ENCODE measurements at places on chromosomes 11 and 22.

GRCh38 chr11:67300756-67301312 lies 2.5 kb upstream of the SSH3 start:
- DNase-seq, result no peak

DNA sequence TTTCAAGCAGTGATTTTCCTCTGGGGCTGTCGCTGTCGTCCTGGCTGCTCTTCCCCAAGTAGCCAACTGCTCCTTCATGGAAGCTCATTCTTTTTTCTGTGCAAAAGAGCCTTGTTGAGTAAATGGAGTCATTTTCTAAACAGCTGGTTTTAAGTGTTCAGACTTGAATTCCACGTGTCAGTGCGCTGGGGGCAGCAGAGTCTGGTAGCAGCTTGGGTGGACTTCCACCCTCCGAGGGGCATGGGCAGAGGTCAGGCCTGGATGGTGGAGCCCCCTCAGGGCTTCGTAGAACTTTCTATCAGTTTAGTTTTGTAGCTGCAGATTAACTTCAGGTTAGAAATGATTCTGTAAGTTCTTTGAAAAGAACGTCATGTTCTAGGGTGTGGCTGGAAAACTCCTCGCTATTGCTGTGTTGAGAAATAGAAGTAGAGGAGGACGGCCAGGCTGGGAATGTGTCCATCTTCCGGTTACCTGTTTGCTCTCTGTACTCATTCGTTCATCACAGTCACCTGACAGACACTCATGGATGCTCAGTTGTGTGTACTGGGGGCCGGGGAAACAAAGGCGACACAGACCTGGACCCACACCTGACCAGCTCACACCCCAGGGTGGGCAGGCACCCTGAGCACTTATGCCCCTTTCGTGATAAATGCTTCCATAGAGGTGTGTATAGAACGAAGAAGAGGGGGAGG lies 270.7 kb downstream of the TBC1D22A start:
- no peak for DNase-seq

DNA sequence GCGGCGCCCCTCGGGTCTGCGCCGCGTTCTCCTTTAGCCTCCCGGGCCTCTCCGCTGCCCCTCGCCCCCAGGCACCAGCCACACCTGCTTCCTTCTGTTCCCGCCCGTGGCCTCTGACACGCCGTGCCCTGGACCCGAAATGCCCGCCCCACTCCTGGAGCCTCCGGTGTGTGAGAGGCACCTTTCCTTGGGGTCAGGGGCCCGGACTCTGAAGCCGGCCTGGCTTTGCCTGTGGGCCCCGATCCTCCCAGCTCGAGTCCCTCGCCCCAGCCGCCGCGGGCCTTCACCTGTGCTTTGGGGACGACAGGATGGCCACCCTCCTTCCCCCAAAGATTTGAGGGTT lies 661 bp upstream of the CDPF1 start:
- DNase-seq, result no peak

DNA sequence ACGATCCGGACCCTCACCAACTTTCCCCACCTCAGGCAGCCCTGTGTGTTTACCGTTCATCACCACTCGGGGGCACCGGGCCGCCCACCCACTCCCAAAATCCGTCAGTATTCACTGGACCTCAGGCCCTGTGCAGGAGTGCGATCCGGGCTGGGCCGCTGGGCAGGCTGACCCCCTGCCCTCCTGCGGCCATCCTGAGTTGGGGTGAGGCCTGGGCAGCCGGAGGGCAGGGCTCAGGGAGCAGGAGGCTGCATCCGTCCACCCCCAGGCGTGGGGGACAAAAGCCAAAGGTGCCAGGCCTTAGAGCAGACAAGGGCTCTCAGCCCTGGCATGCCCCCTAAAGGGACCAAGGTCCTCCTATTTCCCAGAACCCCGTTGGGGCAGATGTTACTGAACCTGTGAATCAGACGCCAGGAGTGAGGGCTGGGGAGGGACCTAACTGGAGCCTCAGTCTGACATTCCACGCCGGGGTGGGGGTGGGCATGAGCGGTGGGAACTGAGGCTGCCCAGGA lies 16.8 kb upstream of the TMEM191C start:
- no peak for DNase-seq

DNA sequence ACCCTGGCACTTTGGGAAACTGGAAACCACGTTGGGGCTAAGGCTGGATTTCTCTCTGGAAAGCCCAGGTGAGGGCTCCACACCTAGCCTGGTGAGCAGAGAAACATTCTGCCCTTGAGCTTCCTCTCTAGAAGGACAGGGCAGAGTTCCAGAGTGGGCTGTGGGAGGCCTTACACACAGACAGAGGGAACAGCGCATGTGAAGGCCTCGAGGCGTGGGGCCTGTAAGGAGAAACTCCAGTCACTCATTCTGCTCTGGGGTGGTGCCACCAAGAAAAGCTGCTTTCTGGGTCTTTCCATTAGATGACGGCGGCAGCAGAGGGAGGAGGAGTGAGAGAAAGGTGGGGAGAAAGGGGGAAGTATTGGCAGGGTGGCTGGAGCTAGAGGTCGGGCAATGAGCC lies 183.1 kb downstream of the CHST1 start:
- no peak for DNase-seq

- no peak for DNase-seq
Observed at GRCh38 chr11:44680982-44681597, 45.7 kb upstream of the TSPAN18 start.

DNA sequence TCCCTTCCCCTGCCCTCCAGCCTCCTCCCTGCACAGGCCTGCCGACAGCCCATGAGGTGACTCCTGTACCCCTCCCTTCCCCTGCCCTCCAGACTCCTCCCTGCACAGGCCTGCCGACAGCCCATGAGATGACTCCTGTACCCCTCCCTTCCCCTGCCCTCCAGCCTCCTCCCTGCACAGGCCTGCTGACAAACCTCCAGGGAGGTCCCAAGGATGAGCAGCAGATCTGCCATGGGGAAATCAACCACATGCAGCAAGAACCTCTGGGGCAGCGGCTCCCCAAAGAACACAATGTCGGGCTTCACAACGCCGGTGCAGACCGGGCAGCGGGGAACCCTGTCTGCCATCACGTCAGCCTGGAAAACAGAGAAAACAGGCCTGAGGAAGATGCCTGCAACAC lies 12.3 kb downstream of the SIRT3 start:
- DNase-seq, result no peak

- DNase-seq, result no peak
Observed at GRCh38 chr11:134532921-134533421, 120.9 kb upstream of the B3GAT1 start.

DNA sequence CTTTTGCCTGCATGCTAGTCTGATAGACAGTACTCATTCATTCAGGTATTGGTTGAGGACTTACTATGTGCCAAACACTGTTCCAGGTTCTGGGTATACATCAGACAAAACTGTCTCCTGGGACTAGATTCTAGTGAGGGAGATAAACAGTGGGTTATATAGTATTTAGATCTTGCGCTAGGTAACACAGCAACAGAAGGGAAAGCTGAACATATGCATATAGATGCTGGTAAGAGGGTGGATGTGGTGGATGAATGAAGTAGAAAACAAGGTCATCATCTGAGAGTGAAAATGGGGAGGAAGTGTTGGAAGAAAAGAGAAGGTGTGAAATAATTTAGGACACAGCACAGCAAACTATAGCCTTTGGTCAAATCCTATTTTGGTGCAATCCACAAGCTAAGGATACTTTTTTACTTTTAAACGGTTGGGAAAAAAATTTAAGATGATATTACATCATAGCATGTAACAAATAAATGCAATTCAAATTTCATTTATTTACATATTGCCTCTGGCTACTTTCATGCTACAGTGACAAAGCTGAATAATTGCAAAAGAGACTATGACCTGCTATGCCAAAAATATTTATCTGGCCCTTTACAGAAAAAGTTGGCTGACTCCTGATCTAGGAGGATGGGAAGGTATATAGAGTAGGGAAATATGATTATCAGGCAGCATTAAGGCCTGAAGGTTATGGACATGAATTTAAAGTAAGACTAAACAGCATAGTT lies 7.1 kb upstream of the TMEM9B start:
- DNase-seq, result no peak

DNA sequence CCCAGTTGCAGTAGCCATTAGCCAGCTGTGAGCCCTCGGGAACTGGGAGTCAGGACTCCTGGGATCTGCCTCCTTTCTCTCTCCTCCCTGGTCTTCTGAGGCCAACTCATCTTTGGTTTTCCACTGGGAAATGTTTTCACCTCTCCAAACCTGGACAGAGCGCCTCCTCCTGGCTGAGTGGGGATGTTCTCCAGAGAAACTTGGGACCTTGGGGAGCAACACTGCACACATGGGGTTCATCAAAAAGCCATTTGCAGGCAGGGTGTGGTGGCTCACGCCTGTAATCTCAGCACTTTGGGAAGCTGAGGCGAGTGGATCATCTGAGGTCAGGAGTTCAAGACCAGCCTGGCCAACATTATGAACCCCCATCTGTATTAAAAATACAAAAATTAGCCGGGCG lies 145.4 kb downstream of the NECTIN1 start:
- DNase-seq, result no peak

DNA sequence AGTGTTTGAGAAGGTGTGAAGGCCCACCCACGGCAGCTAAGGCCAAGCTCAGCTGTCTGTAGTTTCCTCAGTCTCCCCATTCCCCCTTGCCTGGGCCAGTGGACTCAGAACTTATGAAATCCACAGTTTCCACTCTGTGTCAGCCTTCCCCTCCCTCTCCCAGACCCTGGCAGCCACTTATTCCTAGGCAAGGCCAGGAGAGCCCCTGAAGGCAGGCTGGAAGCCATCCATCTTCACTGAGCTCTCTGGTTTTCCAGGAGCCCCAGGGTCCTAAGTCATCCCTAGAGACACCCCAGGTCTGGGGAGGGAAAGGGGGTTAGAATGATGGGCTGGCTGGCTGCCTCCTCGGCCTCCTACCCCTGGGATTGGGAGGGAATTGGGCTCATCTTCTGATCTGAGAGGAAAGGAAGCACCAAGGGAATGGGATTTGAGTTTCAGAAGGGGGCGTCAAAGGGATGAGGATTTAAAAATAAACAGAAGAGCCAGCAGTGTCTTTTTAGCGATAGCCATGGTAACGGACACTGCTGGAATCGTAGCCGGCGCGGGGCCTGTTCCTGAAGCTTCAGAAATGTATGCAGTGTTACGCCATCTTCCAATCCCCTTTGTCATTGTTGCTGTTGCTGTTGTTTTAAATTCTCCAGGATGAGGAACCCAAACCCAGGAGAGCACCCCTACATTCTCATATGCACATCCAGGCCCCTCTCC lies 561.1 kb upstream of the CADM1 start:
- DNase-seq, result no peak

- DNase-seq, result no peak
Observed at GRCh38 chr11:34936945-34937629, 20.7 kb downstream of the PDHX start.

DNA sequence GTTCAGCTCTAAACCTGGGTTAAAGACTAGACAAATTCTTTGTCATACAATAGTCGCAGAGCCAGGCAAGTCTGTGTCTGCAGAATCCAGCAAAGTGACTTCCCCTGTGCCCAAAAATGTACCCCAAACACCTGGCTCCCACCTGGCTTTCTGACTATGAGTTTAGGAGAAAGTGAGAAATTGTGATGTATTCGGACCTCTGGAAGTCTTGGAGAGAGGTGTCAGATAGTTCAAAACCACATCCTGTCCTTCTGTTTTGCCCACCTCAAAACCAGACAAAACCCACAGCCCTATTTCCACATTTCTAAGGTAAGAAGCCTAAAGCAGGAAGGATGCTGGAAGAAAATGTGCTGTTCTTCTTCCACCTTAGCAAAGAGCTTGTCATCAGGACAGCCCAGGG lies 63.8 kb upstream of the CLMP start:
- DNase-seq, result no peak

DNA sequence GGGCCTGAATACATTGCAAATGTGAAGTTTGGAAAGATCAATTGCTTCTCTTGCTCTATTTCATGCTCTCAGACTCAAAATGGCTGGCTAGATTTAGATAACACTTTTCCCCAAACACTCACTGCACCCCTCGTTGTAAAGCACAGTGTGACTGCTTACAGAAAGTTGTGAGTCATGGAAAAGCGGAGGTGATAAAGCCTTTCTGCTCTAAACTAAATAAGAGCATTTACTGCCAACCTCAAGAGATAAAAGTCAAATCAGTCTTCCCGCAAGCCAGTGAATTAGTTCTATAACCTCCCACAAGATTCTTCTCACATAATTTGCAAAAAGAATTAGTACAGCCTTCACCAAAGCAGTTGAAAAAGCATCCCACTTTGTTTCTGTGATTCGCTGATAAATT lies 168.7 kb downstream of the WT1 start:
- no peak for DNase-seq

DNA sequence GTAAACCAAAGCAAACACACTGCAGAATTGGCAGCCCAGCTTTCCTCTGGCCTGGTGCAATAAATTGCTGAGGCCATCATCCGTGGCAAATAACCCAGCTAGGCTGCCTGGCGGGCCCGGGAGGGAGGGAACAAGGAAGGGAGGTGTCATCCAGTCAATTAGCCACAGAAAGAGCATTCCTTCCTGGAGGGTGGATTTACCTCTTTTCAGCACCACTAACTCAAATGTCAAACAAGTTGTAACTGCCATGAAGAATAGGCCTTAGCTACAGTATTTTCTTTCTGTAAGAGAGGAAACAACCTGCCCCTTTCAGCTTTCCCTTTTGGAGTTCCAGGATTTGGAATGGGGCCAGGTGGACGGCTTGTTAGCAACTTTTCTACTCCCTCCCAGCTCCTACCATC lies 163.8 kb upstream of the BDNF start:
- peak; percentile 50 for DNase-seq

DNA sequence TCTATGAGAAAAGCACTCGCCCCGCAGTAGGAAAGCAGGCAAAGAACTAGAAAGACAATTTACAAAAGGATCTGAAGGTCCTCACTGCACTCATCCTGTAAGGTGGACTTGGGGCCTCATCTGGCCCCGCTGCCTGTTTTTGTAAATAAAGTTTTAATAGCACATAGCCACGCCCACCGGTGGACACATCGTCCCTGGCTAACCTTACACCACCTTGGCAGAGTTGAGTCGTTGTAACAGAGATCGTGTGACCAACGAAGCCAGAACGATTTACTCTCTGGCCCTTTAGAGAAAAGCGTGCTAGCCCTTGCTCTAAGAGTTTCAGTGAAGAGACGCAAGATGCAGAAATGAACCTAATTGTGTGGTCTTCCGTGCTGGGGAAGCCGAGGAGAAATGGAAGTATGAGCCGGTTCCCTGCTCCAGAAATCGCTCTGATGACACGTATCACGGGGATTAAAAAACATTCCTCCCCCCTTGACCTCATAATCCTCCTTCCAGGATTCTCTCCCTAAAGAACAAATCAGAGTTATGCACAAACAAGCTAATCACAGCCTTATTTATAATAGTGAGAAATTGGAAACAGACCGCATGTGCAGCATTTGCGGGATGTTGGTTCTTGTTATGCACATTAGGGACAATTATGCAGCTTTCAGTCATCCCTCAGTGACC lies 80.1 kb downstream of the CDKN1C start:
- DNase-seq, result no peak

GRCh38 chr22:45831394-45831793 lies 145.6 kb downstream of the WNT7B start:
- peak; percentile 21 for DNase-seq

- peak; percentile 49 for DNase-seq
Observed at GRCh38 chr11:60915248-60915914, 1.4 kb downstream of the TMEM109 start.
